ENCODE measurements at places on chromosomes 3 and 15.

- DNase-seq = no peak
These were observed 38.7 kb downstream of the RTP4 start for GRCh38 chr3:187406927-187407326.

GRCh38 chr3:64908251-64908685 lies 220.5 kb upstream of the ADAMTS9 start:
- no peak for DNase-seq

DNA sequence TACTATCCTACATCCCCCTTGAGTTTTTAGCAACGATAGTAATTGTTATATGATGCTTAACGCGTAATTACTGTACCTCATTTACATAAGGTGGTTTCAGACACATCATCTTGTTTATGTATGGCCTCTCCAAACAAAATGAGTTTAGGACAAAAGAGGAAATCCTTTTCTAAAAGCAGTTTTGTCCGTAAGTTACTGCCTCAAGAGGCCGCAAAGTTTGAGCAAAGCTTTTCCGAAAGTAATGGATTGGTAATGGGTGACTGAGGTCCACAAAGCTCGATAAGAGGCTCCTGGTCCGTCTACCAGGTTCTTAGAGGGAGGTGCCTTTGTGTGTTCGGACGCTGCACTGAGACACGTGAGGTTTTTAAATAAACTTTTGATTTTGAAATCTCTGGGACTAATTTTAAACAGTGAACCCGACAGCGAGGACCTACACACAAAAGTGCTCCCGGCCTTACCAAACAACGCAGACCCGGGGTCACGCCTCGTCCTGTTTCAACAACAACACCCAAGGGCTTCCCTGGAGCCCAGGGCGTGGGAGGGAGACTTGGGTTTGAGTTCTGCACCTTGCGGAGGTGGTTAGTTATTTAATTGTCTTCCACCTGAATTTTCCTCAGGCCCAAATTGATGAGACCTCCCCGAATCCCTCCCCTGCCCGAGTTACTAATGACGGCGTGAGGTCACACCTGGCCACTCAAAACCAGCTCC lies 456 bp upstream of the C15orf61 start:
- no peak for DNase-seq

- no peak for DNase-seq
These were observed 162.2 kb downstream of the SMAD6 start for GRCh38 chr15:66864086-66864830.

DNA sequence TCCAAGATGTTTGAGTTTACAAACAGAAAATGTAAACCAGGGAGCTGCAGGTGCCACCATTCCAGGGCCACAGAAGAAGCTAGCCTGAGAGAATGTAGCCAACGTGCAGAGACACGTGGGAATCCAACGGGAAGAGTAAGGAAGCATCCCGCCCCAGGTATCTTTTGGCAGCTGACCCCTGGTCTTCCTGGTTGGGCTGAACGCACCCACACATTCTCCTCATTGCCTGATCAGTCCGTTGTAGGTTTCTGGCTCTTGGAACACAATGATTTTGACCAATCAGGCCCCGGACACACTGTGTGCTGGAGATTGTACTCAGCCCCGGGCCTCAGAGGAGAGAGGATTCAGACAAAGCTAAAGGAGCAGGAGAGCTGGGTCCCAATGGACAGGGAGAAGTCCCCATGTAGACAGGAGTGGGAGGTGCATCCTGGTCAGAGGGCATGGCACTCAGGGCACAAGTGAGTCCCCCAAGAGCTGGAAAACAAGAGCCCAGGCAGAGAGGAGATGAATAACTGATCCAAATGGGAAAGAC lies 102.3 kb downstream of the TPRA1 start:
- DNase-seq = no peak

DNA sequence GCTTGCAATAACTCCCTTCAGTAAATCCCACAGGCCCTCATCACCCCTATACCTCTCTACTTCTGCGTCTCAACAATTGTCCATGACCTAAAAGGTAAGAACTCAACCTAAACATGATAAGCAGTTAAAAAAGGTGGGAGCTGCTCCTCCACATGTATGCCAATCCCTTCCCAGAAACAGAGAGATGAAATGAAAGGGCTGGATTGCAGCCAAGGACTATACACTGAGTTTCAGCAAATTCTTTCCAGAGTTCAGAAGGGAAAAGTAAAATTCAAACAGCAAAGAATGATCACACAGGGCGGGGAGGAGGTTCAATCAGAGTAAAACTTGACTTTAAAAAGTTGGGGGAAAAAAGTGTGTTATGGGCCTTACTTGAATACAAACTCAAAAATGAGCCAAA lies 27.5 kb downstream of the PLOD2 start:
- DNase-seq = no peak

DNA sequence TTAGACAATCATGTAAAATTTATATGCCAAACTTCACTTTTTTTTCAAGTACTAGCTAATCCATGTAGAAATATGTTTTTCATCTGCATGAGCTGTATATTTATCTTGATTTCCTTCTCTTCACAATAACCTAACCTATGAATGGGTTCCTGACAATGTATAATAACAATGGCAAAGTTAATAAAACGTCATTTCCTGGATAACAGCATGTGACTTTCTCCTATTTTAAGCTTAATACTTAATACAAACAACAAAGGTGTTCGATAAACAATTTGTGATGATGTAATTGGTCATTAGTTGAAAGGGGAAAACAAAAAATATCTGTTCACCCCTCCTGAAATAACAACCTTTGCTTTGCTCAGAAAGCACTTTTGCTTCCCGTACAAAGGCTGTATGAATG lies 20.4 kb downstream of the CD200 start:
- no peak for DNase-seq

GRCh38 chr15:64251121-64251520 lies 88.3 kb upstream of the PPIB start:
- DNase-seq = no peak
